ENCODE measurements at places on chromosomes 4 and X.

GRCh38 chr4:138816875-138817274, 198.7 kb upstream of the NOCT start:
- no peak for DNase-seq

DNA sequence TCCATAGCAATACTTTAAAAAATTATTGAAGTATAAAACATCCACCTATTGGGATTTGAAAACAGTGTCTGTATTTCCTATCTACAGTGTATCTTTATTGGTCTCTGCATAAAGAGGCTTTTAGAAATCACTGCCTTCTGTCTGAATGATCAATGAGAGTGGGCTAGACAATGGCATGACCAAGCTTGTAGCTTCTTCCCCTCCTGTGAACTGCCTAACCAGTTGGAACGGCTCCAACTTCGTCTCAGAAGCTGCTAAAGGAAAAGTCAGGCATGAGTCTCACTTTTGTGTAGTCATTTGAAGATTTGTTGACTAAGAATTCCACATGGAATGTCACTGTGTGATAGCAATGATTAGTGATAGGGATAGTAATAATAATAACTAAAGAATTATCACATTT, 64.2 kb downstream of the INTS12 start:
- DNase-seq, result no peak

DNA sequence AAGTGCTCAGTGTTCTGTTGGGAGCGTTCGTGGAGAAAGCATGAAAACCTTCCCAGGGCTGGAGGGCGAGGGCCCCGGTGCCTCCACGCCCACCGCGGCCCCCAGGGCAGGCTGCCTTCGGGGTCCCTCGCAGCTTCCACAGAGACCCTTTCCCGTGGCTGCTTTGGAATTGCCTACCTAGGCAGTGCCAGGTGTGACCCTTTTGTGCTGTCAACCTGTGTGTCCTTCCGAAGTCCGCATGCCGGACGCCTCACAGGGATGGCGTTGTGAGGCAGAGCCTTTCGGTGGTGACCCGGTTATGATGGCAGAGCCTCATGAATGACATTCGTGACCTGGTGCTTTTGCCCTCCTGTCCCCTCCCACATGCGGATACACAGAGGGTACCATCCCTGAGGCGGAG, 17.4 kb downstream of the TMEM175 start:
- no peak for DNase-seq

- DNase-seq, result no peak
Measured at GRCh38 chr4:172945611-172946010, 223.0 kb upstream of the GALNT7 start.

GRCh38 chr4:11529625-11530201, 101.0 kb upstream of the HS3ST1 start:
- DNase-seq, result no peak

DNA sequence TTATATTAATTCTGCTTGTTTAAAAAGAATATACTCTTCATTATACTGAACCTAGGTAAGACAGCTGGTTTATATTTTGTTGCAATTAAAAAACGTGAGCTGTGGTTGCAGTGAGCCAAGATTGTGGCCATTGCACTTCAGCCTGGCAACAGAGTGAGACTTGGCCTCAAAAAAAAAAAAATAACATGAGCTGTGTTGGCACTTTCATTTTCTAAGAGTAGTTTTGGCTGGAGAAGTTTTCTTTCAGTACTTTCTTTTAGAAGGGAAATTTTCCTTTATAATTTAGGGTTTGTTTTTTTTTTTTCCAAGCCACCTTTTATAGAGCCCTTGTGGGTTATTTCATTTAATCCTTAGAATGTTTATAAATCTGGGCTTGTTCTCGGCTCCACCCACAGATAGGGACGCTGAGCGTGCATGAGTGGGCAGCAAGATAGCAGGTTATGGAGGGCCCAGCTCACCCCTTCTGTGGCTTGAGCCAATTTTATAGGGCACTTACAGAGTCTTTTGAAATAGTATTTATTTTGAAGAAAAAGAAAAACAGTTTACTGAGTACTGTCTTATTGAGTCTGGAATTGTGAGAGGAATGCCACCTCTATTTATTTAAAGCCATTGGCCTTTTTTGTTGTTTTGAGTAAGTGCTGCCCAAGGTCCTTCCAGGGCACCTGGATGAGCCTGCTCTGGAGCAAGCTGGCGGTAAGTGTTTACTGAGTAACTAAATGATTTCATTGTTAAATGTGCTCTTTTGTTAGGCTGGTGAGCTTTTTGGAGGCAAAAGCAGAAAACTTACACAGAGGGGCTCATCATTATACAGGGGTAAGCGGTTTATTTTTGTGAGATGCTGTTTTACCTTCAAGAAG, 60.9 kb downstream of the HTT start:
- DNase-seq, result no peak

DNA sequence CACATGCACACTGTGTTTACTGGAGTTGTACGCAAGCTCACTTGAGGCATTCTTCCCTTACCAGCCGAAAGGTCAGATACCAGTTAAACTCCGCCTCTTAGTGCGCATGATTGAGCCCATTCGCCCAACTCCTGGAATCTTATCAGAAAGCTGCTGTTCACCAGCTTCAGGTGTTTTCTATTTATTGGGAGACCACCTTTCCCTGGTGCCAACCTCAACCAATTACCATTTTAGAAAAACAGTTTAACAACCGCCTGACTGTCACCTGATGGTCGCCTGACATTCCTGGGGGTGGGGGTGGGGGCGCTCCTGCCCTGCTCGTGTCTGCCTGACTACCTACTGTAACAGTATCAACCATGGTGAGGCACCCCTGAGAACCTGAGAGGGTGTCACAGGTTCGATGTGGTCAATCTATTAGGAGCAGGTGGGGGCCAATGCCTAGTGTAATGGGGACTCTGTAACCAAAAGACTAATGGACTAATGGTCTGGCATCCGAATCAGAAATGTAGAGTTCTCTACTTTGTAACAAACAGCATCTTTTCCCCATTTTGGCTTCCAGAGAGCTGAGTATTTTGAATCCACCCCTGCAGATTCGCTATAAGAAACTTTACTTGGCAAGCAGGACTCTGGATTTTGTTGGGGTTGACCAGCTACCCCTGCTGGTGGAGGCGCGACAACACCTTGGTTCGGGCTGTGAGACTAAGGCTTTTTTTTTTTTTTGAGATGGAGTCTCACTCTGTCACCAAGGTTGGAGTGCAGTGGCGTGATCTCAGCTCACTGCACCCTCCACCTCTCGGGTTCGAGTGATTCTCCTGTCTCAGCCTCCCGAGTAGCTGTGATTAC, 58.2 kb upstream of the ZNF157 start:
- peak; percentile 5 for DNase-seq

DNA sequence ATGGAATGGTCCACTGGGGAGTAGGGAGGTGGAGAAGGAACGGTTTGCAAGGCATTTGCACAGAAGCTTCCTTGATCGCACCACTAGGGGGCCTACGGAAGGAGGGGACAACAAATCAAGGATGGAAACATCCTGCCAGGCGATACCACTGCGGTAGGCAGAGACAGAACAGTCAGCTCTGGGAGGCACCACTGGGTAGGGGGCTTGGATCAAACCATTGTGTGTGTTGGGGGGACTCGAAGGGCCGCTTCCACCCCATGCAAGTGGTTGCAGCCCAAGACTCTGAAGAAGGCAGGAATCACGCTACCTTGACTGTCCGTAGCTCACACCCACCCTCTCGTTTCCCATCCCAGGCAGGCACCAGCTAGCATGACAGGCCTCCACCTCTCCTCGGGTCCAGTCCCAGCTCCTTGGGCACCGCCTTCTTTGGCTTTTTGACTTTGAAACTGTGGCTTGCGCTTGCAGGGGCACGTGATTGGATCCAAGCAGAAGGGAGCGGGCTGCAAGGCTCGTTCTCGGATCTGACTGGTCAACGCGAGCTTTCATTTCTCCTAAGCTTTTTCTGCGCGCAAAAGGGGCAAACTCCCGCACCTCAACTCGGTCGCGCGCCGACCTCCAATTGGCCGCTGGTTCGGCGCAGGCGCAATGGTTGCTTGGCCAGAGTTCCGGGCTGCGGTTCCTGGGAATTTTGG, 28.4 kb downstream of the GAGE1 start:
- DNase-seq, result peak; percentile 1

GRCh38 chr4:51831133-51831532, 11.8 kb upstream of the DCUN1D4 start:
- DNase-seq, result no peak

- DNase-seq, result no peak
Measured at GRCh38 chr4:67134616-67135015, 410.7 kb downstream of the CENPC start.

DNA sequence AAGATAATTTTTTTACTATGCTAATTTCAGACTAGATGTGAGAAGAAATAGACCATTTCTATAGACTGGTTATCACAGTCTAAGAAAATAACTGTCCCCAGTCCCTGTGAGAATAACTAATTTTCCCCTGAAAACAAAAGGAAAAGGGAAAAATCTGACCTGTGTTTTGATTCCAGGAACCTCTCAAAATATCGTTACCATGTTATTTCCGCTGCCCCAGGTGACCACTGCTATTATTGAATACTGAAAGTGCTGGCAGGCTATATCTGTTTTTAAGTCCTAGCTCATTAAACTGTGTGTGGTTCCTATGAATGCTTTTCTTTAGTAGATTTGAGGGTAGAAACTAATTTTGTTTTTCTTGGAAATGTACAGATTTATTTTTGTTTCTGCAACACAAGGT, 83.6 kb downstream of the GAB1 start:
- DNase-seq, result no peak

DNA sequence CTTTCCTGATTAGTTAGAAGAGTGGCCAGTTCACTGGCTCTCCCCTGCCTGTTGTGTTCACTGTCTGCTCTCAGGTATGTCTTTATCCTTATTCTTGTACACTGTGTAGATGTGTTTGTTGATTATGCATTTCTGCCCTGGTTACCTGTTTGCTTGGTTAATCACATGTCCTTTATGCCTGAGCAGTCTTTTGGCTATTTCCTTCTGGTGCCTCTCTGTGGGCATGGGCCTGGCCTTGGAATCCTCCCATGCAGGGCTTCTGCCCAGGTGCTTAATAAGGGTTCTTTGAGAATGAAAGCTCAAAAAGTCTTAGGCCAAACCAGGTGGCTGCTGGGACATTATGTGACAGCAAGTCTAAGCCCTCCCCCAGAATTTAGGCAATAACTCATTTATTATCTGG, 26.5 kb downstream of the OTUD6A start:
- no peak for DNase-seq

DNA sequence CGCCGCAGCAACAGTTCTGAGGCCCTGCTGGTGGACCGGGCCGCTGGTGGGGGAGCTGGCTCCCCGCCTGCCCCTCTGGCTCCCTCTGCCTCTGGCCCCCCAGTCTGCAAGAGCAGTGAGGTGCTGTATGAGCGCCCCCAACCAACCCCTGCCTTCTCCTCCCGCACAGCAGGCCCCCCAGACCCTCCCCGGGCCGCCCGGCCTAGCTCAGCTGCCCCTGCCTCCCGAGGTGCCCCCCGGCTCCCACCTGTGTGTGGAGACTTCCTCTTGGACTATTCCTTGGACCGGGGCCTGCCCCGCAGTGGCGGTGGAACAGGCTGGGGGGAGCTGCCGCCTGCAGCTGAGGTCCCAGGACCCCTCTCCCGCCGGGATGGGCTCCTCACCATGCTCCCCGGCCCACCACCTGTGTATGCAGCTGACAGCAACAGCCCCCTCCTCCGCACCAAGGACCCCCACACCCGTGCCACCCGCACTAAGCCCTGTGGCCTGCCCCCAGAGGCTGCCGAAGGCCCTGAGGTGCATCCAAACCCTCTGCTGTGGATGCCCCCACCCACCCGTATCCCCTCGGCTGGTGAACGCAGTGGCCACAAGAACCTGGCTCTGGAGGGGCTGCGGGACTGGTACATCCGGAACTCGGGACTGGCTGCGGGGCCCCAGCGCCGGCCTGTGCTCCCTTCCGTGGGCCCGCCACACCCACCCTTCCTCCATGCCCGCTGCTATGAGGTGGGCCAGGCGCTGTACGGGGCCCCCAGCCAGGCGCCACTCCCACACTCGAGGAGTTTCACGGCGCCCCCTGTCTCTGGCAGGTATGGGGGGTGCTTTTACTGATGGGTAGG, 6.3 kb downstream of the PRAF2 start:
- DNase-seq, result no peak

GRCh38 chr4:8699479-8700145, 107.0 kb downstream of the CPZ start:
- no peak for DNase-seq

DNA sequence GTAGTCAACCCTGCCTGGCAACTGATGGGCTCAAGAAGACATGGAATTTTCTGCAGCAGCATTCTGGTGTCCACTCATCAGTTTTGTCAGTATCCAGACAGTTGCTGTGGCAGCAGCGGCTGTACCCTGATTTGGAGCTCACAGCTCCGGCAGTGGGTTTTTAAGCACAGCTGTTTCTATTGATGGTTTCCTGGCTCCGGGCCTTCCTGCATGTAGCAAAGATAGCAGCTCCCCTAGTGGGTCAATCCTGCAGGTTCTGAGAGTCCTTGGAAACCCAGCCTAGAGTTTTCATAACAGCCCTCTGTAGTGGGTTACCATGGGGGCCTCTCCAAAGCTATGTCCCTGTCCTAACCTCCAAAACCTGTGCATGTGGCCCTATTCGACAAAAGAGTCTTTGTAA, 84.0 kb upstream of the ATP6AP2 start:
- DNase-seq, result no peak

GRCh38 chrX:50402886-50403285, 67.7 kb downstream of the DGKK start:
- DNase-seq, result no peak

DNA sequence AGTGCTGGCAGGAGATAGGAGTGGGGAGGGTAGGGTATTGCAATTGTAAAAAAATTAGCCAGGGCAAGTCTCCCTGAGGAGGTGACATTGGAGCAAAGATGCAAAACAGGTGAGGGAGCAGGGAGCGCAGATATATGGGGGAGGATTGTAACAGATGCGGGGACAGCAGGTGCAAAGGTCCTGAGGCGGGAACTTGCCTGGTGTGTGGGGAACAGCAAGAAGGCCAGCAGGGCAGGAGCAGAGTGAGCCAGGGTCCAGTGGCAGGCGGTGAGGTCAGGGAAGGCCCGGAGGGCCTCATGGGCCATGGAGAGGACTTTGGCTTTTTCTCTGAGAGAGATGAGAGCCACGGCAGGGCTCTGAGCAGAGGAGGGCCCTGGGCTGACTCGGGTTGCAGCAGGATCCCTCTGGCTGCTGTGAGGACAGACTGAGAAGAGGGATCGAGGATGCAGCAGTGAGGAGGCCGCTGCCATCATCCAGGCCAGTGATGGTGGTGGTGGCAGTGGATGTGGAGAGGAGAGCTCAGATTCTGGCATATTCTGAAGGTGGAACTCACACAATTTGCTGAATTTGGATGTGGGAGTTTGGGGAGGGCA, 6.2 kb downstream of the PORCN start:
- no peak for DNase-seq

GRCh38 chr4:12635629-12636028, 848.5 kb downstream of the RAB28 start:
- no peak for DNase-seq

GRCh38 chrX:44088510-44089144, 115.4 kb upstream of the NDP start:
- DNase-seq, result no peak

- no peak for DNase-seq
Measured at GRCh38 chr4:175639346-175639745, 172.7 kb downstream of the GPM6A start.

- DNase-seq, result no peak
Measured at GRCh38 chr4:172142281-172142741, 329.1 kb downstream of the GALNTL6 start.

Measured in H54 (cell line).